ENCODE measurements at places on chromosomes 12 and 14.
A peak's percentile ranks its signal among the peaks of the same experiment; 100 is the strongest.

- no peak for DNase-seq
Observed at GRCh38 chr14:49999826-50000379, 107.0 kb downstream of the ARF6 start.

GRCh38 chr14:72688990-72689671, 204.8 kb downstream of the DPF3 start:
- no peak for DNase-seq

GRCh38 chr12:27861428-27862167, 81.6 kb upstream of the MANSC4 start:
- DNase-seq = no peak

- DNase-seq = peak; percentile 70
Observed at GRCh38 chr12:89731614-89732013, 23.0 kb upstream of the ATP2B1 start.

- peak; percentile 9 for DNase-seq
Observed at GRCh38 chr12:13534645-13535398, 338.3 kb downstream of the EMP1 start.

DNA sequence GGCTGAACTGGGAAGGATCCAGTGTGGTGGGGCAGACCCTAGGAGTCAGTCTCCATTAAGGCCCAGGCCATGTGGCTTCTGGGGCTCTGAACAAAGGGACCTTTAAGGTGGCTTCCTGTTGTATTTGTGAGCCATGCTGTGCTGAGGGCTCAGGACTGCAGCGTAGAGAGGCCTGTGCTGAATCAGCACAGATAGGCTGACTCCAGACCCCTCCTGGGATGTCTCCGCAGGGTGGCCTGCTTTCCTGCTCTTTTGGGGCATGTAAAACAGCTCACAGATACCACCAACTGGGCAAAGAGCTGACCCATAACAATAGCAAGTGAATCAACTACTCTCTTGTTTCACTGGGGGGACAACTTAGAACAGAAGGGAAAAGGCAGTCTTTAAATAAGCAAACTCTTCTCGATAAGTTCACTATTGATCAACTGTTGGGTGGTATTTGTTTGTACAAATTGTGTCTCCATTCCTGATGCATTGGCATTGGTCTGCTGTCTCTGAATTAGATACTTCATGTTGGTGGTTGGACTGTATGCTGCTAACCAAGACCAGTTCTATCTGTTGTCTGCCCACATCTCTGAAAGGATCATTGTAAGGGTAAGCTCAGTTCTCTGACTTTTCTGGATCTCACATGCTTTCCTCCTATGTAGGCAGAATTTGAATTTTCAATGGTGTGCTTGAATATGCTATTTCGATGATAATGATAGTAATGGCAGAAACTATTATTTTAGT, 71.8 kb downstream of the MYRFL start:
- DNase-seq = no peak

GRCh38 chr12:68235576-68235975, 10.0 kb upstream of the IL26 start:
- no peak for DNase-seq
